ENCODE measurements at places on chromosomes 12 and 14.

GRCh38 chr14:28761438-28762291 lies 4.9 kb upstream of the FOXG1 start:
- DNase-seq, result no peak

DNA sequence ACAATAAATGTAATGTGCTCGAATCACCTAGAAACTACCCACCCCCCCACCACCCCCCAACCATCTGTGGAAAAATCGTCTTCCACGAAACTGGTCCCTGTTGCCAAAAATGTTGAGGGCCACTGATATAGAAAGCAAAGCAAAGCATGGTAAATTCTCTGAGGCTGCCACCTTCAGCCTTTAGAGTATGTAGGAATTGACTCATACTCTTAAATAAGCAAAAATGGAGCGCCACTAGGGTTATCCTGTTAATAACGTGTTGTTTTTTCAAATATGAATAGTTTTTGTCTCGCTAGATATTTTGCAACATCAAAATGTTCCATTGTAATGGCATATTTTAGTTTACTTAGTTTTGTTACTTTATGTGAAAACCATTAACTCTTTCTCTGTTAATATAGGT lies 18.2 kb downstream of the DYNC1H1 start:
- no peak for DNase-seq

GRCh38 chr12:88241862-88242570 lies 99.9 kb downstream of the TMTC3 start:
- DNase-seq, result peak; percentile 47

GRCh38 chr14:65791191-65791981 lies 378.9 kb downstream of the FUT8 start:
- peak; percentile 11 for DNase-seq

DNA sequence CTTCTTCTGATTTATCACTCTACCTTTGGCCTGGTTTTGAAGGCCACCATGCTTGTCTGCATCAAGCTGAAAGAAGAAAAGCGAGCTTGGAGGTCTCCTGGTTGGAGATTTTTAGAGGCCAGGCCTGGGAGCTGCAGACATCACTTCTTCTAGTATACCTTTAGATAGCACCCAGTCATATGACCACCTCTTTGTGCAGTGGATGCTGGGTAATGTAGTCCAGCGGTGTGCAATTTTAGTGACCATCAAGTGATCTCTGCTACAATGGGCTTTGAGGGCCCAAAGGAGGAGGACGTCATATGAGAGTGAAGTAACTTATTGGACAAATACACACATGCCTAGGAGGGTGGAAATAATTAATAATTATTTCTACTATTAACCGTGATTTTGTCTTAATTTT lies 15.2 kb upstream of the WNT5B start:
- no peak for DNase-seq

DNA sequence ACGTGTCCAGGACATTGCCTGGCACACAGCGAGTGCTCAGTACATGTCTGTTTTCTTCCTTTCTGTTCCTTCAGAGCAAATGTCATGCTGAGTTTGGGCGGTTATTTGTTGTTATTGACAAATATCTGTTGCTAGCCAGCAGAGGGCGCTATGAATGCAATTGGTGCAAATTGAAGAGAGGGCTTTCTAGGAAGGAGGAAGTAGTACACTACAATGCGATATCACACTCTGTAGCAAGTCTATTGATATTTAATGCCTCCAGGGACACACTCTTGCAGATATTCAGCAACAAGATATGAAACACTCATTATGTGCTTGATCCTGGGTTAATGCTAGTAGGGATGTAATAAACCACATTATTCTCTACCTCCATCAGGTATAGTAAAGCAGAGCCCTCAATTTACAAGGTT lies 267.3 kb upstream of the SRRM4 start:
- peak; percentile 25 for DNase-seq

DNA sequence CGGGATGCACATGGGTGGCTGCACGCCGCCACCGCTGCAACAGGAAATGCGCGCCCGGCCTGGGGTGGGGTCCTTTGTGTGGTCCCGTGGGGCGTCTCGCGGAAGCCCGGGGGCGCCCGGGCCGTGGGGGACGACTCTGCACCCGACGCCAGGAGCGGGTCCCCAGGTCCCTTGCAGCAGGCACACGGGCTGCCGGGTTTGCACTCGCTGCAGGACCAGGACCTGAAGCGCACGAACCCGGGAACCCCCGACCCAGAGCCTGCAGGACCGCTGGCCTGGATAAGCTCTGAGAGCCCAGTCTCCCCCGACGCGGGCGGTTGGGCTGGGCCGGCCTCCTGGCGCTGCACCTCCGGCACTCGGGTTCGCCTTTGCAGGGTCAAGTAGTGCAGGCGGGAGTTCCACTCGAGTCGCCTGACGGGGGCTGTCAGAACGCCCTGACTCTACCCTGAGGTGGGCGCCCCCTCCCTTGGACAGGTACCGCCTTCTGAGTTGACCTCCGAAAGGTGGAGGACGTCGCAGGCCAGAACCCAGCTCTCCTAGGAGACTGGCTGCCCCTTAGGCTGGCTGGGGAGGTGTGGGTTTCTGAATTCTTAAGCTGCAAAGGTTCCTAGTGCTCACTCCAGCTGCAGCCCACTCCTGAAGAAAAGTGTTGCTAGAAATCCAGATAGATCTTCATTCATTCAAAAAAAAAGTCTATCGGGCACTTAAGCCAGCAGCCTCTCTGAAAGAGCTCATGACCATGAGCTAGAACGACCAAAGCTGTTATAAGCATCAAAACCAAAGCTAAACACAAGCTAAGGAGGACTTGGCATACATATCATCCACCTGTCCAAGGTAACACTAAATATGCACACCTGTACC lies 68.0 kb downstream of the RNF34 start:
- no peak for DNase-seq

DNA sequence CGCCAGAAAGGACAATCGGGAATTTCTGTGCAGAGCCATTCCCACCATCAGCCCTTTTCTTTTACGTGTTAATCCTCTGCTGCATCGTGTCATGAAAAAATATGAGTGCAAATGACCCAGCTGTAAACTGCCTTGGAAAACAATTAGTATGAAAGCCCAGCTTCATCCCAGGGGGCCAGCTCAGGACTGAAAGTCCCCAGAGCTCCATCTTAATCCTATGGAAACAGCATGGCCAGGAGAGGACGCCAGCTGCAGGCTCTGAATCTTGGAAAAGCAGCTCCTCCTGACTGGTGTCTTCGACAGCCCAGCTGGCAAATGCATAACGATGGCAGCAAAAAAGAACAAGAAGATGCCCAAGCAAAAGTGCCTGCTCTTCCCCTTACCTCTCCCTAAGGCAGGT lies 191.5 kb downstream of the NTF3 start:
- DNase-seq, result no peak

- DNase-seq, result no peak
These were observed 89.1 kb downstream of the PTCSC3 start for GRCh38 chr14:36087411-36087810.

- no peak for DNase-seq
These were observed 22.2 kb downstream of the P2RX4 start for GRCh38 chr12:121232163-121232562.

DNA sequence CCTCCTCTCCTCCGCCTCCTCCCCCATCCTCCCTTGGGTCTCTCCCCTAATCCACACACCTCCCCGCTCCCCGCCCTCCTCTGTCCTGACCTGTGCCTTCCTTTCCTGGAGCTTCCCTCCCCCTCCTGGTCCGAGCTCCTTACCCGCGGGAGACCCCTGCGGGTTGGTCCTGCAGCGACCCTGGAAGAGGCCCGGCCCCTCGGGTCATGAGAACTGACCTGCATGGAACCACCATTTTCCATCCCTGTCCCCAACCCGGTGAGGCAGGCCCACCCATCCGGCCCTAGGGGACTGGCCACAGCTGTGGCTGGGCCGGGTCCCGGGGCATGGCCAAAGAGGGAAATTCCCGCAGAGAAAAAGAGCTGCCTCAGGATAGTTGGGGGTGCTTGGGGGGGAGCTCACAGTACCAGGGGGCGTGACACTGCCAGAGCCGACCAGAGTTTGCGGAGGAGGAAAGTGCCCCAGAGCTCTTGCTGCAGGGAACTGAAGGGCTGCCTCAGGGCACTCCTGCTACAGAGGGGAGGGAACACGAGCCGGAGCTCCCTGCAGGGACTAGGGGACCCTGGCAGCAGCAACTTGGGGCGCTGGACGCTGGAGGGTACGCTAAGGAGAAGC lies 613 bp downstream of the ARHGEF40 start:
- no peak for DNase-seq

DNA sequence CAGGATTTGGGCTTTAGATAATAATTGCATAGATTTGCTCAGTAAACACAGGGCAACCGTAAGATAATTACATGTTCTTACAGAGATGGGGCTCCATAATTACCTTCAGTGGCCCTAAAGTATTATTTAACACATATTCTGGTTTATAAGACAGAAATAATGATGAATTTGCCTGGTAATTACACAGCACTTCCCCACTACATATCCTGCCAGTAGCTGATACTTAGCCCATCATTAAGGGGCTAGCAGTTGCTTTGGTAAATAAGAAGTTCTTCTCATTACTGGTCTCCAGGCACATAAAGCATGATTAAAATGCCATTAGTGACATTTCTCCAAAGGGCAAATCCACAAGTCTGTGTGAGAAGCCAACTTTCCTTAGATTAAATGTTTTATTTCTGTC lies 158.7 kb downstream of the NUAK1 start:
- no peak for DNase-seq

GRCh38 chr12:69984241-69984640 lies 159.2 kb downstream of the MYRFL start:
- DNase-seq, result no peak

GRCh38 chr12:29283969-29284700 lies 96.8 kb downstream of the ERGIC2 start:
- no peak for DNase-seq

- no peak for DNase-seq
These were observed 141.8 kb upstream of the RASSF8 start for GRCh38 chr12:25816637-25817036.

DNA sequence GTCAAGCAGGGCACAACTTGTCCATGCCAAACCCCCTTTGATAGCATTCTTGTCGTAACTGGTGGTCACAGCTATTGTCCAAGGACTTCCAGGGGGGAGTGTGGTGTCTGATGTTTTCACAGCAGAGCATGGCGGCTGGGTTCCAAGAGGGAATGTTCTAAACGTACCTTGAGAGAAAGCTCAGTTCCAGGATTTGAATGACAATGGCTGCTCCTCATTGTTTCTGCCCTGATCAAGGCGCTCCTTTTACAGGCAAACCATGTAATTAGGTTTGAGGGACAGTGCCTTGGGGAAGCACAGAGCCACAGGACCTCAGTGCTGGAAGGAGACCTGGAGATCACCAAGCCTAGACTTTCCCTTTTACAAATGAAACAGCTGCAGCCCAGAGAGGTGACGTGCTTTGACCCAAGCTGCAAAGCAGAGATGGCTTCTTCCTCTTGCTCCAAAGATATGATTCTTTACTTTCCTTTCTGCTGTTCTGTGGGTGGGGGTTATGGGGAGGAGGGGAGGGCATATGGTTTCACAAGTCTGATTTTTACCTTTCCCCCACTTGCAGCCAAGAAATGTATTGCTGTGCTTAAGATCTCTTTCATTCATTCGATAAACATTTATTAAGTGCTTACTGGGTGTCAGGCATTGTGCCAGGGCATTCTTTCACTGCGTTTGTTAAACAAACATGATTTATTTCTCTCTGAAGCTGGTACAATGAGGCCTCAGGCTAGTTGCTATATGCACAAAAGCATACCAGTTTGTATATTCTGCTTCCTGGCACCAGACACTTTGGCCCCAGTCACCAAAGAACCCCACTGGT lies 172.8 kb downstream of the KTN1 start:
- DNase-seq, result no peak

DNA sequence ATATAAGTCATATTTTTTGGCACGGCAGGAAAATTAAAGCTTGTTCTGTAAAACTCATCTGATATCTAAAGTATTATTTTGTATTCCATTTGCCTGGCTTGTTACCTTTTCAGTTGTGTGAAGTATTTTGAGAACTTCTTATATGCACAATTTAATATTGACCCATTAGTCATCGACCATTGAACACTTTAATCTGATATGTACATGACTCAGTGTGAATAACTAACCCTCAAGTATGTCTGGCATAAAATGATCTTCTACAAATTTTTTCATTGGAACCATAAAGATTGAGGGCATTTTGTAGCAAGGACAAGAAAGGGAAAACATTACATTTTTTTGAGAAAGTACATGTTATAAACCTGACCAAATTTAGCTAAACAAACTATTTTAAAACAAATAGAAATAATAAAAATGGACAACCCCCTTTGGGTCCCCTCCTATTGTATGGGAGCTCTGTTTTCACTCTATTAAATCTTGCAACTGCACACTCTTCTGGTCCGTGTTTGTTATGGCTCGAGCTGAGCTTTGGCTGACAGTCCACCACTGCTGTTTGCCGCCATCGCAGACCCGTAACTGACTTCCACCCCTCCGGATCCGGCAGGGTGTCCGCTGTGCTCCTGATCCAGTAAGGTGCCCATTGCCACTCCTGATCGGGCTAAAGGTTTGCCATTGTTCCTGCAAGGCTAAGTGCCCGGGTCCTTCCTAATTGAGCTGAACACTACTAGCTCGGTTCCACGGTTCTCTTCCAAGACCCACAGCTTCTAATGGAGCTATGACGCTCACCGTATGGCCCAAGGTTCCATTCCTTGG lies 118.8 kb downstream of the SLC6A15 start:
- DNase-seq, result no peak

GRCh38 chr14:50542941-50543418 lies 10.6 kb upstream of the MAP4K5 start:
- peak; percentile 52 for DNase-seq

DNA sequence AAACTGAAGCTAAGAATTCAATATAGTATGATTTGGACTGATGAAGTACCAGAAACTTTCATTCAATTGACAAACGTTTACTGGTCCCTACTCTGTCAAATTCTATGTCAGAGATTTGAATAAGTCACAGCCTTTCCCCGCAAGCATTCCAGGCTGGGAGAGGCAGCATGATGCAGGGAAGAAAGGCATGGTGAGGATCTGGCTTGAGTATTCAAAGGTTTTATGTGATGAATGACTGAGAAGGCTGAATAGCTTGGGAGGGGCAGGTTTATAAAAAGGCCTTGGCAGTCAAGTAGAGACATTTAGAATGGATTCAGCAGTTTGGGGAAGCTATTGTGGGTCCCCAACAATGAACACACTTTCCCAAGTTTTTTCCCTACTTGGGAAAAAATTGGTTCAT lies 431.8 kb downstream of the DPF3 start:
- DNase-seq, result no peak
